ENCODE measurements at places on chromosomes 6 and 20. TPM values are rescaled to one million over a fixed set of nuclear protein-coding genes. Genes with fewer than 3 reads are reported as not detected.

Gene TNFRSF21
- total RNA-seq, result 36.0 TPM

Gene HDGFL1
- not detected for total RNA-seq

GRCh38 chr20:43728686-43729255, 2.0 kb upstream of the GTSF1L start:
- H3K4me1 ChIP-seq, result no peaks in the 10 kb centered on the region
- DNase-seq, result no peak
- no peaks in the 10 kb centered on the region for H3K27me3 ChIP-seq
- no peak overlapping the region for H3K27ac ChIP-seq
- H3K36me3 ChIP-seq, result no peaks in the 10 kb centered on the region

- no peak overlapping the region for H3K27ac ChIP-seq
- H3K4me3 ChIP-seq, result no peak overlapping the region
- H3K4me1 ChIP-seq, result no peaks in the 10 kb centered on the region
- no peak for DNase-seq
- H3K27me3 ChIP-seq, result no peaks in the 10 kb centered on the region
Observed at GRCh38 chr20:32526125-32526524, 59.0 kb downstream of the NOL4L start.

GRCh38 chr20:64073476-64074183, 5.7 kb downstream of the RGS19 start:
- DNase-seq, result no peak
- peaks cover 6% of the 10 kb centered on the region for H3K4me1 ChIP-seq
- no peak overlapping the region for H3K27ac ChIP-seq
- peaks cover 6% of the 10 kb centered on the region for H3K36me3 ChIP-seq
- no peak overlapping the region for H3K4me3 ChIP-seq

- no peak overlapping the region for H3K27ac ChIP-seq
- H3K4me1 ChIP-seq, result peaks cover 28% of the 10 kb centered on the region
- H3K4me3 ChIP-seq, result no peak overlapping the region
- H3K27me3 ChIP-seq, result no peaks in the 10 kb centered on the region
- H3K36me3 ChIP-seq, result no peaks in the 10 kb centered on the region
- DNase-seq, result no peak
Observed at GRCh38 chr6:129191235-129191634, 308.3 kb downstream of the LAMA2 start.

GRCh38 chr6:40894962-40895799, 143.8 kb downstream of the UNC5CL start:
- H3K4me1 ChIP-seq, result no peaks in the 10 kb centered on the region
- peak; percentile 75 for DNase-seq
- no peak overlapping the region for H3K27ac ChIP-seq
- H3K4me3 ChIP-seq, result no peak overlapping the region

- H3K36me3 ChIP-seq, result no peaks in the 10 kb centered on the region
- H3K4me1 ChIP-seq, result no peaks in the 10 kb centered on the region
- H3K27me3 ChIP-seq, result no peaks in the 10 kb centered on the region
- no peak overlapping the region for H3K27ac ChIP-seq
Observed at GRCh38 chr20:13009682-13010406, 1.1 kb downstream of the SPTLC3 start.

- H3K4me1 ChIP-seq, result no peaks in the 10 kb centered on the region
- H3K27me3 ChIP-seq, result no peaks in the 10 kb centered on the region
- no peaks in the 10 kb centered on the region for H3K36me3 ChIP-seq
- H3K27ac ChIP-seq, result no peak overlapping the region
- no peak overlapping the region for H3K4me3 ChIP-seq
- no peak for DNase-seq
Observed at GRCh38 chr6:38489951-38490350, 149.8 kb downstream of the BTBD9 start.

Data from A673 (cell line).